ENCODE measurements at places on chromosomes 11 and 22.
A peak's percentile ranks its signal among the peaks of the same experiment; 100 is the strongest.

- peak; percentile 78 for DNase-seq
Observed at GRCh38 chr11:19728436-19728835, 15.8 kb downstream of the NAV2 start.

- no peak for DNase-seq
Observed at GRCh38 chr11:67043572-67044349, 12.9 kb upstream of the RHOD start.

GRCh38 chr22:25475257-25476022 is 89.0 kb upstream of the GRK3 start:
- peak; percentile 46 for DNase-seq

- peak; percentile 80 for DNase-seq
Observed at GRCh38 chr11:61718621-61719302, 33.7 kb upstream of the MYRF start.

DNA sequence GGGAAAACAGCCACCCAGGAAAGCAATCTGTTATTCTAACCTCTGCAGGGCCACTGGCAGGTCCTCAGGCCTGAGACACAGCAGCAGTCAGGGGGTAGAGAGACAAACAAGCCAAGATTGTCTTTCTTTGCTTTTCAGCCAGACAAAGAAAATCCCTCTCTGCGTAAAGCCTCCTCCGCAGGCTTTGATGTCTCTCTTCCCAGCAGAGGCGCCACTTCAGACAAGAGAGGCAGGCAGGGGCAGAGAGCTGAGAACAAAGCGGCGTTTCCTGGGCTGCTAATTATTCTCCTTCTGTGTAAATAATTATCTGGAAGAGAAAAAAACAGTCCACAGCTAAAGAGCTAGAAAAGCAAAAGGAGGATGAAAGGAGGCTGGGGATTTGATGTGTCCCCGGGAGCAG is 102.7 kb upstream of the SEZ6L start:
- no peak for DNase-seq

DNA sequence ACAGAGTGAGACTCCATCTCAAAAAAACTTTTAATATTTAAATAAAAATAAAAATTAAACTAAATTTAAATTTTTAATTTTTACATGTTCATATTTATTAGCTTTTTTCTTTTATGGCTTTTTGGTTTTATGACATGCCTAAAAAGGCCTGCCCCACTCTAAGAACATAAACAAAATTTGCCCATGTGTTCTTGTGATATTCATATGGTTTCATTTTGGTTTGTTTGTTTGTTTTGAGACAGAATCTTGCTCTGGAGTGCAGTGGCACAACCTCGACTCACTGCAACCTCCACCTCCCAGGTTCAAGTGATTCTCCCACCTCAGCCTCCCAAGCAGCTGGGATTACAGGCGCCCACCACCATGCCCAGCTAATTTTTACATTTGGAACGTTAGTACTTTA is 27.7 kb downstream of the SUSD2 start:
- DNase-seq: no peak

DNA sequence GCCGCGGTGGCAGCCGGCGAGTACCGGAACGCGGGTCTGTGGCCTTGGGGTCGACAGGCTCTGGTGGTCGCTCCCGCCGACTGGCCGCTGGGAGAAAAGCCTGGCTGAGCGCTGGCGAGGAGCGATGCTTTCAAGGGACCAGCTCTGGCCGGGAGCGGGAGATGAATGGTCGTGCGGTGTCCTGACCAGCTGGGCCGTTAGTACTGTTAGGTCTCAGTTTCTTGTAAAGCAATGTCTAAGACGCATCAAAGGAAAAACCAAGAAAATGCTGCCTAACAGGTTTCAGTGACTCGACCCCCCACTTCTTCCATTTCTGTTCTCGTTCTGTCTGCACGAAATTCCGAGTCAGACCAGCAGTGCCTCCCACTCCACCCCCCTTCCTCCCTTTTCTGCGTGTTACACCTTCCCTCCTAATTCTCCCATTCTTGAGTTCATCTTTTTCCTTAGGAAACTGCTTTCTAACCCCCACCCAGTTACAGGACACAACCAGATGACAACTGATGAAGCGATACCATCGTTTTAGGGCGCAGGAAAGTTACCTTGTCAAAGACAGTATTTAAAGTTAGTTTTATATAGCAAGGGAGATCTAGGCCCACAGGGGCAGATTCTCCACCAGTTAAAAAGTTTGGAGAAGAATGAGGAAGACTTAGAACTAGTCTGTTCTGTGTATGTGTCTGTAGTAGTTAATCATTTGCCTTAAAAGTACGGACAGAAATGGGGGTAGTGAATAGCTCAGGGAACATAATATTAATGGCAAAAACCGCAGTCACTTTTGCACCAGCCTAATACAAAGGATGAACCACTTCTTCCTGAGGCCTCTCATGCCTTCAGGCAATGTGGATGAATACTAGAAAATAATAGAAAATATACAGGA is 1.0 kb downstream of the CUL5 start:
- DNase-seq: peak; percentile 58

GRCh38 chr11:2528301-2529050 is 83.7 kb downstream of the KCNQ1 start:
- no peak for DNase-seq

DNA sequence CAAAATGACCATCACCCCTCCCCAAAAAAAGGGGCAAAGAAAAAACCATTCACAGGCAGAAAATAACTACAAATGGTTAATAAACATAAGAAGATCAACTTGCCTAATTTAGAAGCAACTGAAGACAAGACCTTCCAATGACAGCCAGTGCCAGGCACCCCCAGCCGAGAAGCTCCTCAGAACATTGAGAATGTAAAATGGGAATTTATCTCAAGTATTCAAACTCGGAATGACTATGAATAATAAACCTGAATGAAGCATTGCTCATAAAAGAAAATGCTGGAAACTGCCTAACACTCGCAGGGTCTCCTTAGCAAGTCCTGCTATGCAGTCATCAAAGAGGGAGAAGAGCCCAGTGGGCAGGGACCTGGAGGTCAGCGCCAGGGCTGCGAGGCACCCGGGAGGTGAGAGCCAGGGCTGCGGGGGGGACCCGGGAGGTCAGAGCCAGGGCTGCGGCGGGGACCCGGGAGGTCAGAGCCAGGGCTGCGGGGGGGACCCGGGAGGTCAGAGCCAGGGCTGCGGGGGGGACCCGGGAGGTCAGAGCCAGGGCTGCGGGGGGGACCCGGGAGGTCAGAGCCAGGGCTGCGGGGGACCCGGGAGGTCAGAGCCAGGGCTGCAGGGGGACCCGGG is 23.2 kb upstream of the MOB2 start:
- DNase-seq: no peak
